AML-193 (cell line): ENCODE measurements at places on chromosomes 2 and 18.

DNA sequence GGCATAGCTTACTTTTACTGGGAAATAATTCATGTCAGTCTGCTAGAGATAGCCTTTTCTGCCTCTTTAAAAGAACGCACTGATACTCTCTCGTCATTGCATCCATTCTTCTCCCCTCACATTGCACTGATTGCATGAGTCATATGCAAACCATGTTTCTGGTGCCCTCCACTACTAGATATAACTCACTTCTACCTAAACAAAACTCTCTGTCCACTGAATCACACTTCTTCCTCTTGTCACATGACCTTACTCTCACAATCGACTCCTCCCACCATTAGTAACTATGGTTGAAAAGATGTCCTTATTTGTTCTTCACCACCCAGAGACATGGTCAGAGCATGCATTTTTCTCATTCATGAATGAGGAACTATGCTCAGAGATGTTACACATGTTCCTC lies 158.0 kb downstream of the CSRNP3 start:
- DNase-seq = no peak

DNA sequence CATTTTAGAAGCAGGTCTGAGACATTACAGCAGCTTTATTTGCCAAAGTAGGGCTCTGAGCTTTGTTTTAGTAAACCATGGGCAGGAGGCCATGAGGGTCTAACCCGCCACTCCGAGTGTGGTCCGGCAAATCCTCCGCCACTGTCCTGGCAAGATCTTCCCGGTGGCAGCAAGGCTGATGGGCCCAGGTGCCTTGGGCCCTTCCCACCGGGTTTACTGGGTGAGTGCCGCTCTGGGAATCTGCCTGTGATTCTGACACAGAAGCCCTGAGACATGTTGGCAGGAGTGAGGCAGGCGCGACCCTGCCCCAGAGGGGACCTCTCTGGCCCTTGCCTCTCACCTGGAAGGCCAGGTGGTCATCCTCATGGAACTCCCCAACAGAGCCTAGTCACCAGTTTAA lies 29.9 kb downstream of the MTERF4 start:
- no peak for DNase-seq

GRCh38 chr2:47373747-47374146 lies 29.2 kb upstream of the MSH2 start:
- no peak for DNase-seq

- DNase-seq = no peak
These were observed 206.8 kb downstream of the DCC start for GRCh38 chr18:52546686-52547346.
